ENCODE measurements at places on chromosomes 4 and X.

- DNase-seq: no peak
- no peaks in the 10 kb centered on the region for H3K36me3 ChIP-seq
- H3K27ac ChIP-seq: peak overlapping the region; percentile 9
- no peaks in the 10 kb centered on the region for H3K27me3 ChIP-seq
- H3K4me3 ChIP-seq: no peak overlapping the region
Measured at GRCh38 chr4:151315212-151315886, 10.1 kb downstream of the SH3D19 start.

DNA sequence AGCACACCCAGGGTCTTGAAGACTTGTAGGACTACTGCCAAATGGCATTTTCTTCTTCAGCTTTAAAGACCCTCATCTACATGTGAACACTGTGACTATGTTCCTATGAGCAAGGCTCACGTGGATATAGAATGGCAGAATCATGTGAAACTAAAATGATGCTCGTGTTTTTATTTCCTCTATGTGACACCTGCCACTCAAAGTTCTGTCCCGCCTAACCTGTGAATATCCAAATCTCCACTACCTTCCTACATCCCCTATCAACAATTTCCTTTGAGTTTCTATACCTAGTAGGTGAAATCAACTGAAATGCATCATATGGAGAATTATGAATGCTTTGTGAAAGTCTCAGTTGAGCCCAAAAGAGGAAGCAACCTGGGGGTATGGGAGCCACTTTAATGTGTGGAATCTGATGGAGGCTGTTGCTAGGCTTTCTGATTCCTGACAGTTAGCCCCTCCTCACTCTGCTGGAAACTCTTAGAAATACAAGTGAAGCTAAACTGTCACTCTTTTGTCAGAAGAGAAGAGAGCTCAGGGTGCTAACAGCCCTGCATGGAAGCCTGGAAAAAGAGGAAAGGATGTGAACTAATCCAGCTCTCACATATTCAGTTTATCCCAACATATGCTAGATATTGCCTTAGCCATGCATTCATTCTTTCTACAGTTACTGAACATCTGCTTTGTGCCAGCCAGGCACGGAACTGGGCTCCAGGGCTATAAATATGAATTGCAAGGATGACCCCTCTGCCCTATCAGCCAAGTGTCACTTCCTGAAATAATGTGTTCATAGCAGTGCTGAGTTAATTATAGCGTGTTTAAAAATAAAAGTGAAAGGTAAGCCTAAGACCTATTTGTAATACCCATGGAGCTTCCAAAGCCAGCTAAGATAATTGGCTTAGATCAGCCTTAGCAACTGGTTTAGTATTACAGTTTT lies 11.0 kb downstream of the LHFPL1 start:
- no peaks in the 10 kb centered on the region for H3K27me3 ChIP-seq
- H3K27ac ChIP-seq: no peak overlapping the region
- no peaks in the 10 kb centered on the region for H3K36me3 ChIP-seq
- no peaks in the 10 kb centered on the region for H3K4me1 ChIP-seq
- DNase-seq: no peak

DNA sequence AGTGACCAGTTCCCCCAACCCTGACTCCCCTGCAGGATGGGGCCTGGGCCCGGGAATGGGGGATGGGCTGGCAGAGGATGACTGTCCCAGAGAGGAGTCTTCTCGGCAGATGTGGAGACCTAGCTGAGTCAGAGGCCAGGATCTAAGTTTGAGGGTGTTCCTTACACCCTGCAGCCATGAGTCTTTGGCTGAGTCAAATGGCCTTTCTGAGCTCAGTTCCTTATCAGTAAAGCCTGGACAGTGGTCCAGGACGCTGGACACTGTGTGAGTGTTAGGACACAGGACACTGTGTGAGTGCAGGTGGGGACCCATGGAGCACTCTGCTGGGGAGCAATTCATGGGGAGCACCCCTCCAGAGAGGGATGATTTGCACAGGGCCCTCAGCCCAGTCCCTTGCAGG lies 5.0 kb downstream of the IL9R start:
- no peak for DNase-seq
- no peaks in the 10 kb centered on the region for H3K36me3 ChIP-seq
- no peak overlapping the region for H3K27ac ChIP-seq
- no peaks in the 10 kb centered on the region for H3K4me1 ChIP-seq

DNA sequence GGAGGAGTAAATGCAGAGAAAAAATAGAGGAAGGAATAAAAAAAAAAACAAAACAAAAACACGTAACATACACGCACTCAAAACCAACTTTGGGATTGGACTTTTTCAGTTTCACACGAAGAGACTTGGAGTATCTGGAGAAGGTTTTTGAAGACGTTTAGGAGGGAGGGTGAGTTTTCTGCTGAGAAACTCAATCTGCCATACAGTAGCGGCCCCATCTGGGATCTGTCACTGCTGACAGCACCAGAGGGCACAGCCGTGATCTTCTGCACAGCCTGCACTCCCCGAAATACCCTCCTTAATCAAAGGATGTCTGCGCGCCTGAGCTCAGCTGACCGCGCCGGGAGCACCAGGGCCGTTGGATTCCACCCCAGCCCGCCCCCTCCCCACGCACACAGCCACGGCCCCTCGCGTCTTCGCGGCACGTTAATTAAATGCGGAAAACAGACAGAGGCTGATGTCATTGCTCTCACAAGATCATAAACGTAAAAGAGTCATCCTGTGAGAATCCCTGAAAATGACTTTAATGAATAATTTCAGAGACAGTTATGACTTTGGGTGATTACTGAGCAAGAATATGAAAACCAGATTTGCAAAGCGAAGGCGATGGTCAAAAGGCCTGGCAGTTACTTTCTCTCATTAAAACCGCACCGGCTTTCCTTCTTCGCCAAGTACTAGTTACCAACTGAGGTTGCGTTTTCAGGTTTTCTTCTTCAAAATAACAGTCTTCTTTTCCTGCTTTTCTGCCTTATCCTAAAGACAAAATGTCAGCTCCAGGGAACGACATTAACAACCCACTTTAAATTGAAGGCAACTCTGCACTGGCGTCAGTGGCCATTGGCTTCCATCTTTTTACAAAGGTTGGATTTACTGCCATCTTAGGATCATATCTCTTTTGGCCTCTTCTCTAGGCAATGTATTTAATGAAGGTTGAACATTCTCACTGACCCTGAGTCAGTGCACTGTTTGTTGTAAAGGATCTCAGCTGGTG lies 10.6 kb downstream of the HAND2 start:
- no peak for DNase-seq
- H3K36me3 ChIP-seq: no peaks in the 10 kb centered on the region
- no peak overlapping the region for H3K27ac ChIP-seq

GRCh38 chr4:25760048-25760447 lies 102.7 kb downstream of the SEL1L3 start:
- no peak for DNase-seq
- H3K4me3 ChIP-seq: no peak overlapping the region
- H3K36me3 ChIP-seq: no peaks in the 10 kb centered on the region
- H3K27me3 ChIP-seq: no peaks in the 10 kb centered on the region

GRCh38 chr4:175716961-175717360 lies 95.1 kb downstream of the GPM6A start:
- H3K36me3 ChIP-seq: no peaks in the 10 kb centered on the region
- no peaks in the 10 kb centered on the region for H3K4me1 ChIP-seq
- H3K27ac ChIP-seq: no peak overlapping the region

DNA sequence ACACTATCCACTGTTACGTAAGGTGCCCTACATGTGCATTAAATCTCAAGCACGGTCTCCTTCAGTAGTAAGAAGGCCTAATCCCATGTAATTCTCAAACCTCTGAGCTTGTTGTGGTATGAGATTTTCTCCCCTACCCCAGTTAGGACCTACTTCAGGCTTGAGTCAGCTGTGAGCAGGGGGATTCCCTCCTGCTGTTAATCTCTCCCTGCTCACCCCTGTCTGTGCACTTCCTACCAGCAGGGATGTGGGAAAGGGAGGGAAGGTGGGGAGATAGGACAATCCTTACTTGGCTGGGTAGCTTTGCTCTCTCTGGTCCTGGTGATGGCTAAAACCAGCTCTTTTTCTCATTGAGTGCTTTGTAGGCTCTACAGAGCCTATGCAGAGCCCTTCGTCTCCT lies 60.8 kb downstream of the PALLD start:
- H3K4me3 ChIP-seq: no peak overlapping the region
- H3K4me1 ChIP-seq: no peaks in the 10 kb centered on the region
- no peaks in the 10 kb centered on the region for H3K36me3 ChIP-seq
- H3K27me3 ChIP-seq: no peaks in the 10 kb centered on the region
- no peak overlapping the region for H3K27ac ChIP-seq
- DNase-seq: peak; percentile 14

- H3K27ac ChIP-seq: no peak overlapping the region
- no peak for DNase-seq
- no peak overlapping the region for H3K4me3 ChIP-seq
- H3K27me3 ChIP-seq: no peaks in the 10 kb centered on the region
Measured at GRCh38 chr4:37990731-37991245, 30.6 kb downstream of the PTTG2 start.

GRCh38 chr4:165610679-165611437 lies 232.1 kb downstream of the CPE start:
- H3K36me3 ChIP-seq: no peaks in the 10 kb centered on the region
- H3K4me1 ChIP-seq: no peaks in the 10 kb centered on the region
- no peak overlapping the region for H3K27ac ChIP-seq

DNA sequence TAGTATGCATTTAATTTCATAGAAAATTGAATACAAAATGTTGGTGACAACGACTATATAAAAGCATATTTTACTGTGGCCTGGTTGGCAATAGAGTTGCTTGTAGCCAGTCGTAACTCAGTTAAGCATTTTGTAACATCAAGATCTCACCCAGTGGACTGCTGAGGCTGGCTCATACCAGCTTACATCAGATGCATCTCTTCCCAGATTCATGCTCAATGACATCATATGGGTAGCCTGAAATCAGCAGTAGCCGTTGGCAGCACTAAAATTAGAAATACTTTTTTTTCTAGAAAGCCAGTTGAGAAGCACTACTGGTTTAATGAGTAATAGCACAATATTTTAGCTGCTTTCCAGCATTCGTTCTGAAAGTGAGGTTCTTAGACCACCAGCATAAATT lies 341.2 kb downstream of the TECRL start:
- no peak overlapping the region for H3K27ac ChIP-seq
- no peaks in the 10 kb centered on the region for H3K27me3 ChIP-seq

Measured in mesendoderm (in vitro differentiated cells).